ENCODE measurements at places on chromosomes 1 and 21.
A peak's percentile ranks its signal among the peaks of the same experiment; 100 is the strongest.

- peak; percentile 40 for DNase-seq
Measured at GRCh38 chr1:43853161-43853921, 80.3 kb upstream of the ARTN start.

GRCh38 chr1:205523891-205524793 is 19.7 kb downstream of the CDK18 start:
- DNase-seq, result peak; percentile 78

DNA sequence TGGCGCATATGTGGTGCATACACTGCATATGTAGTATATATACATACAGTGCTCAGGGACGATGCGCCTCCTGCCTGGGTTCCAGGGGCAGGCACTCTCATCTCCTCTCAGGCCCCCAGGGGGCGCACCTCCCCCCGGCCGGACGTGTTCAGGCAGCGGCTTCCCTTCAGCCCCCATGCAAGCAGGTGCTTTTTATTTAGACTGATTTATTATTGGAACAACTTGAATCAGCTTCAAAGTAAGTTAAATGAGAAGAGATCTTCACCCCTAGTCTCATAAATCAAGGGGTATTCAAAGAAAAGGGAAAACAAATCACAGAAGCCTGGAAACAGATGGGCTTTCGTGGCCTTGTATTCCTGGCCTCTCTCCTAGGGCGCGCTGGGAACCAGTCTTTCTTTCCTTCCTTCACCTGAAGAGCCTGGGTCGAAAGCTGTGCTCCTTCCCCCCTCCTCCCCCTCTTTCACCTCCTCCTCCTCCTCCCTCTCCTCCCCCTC is 64.6 kb downstream of the UBIAD1 start:
- DNase-seq, result peak; percentile 77

DNA sequence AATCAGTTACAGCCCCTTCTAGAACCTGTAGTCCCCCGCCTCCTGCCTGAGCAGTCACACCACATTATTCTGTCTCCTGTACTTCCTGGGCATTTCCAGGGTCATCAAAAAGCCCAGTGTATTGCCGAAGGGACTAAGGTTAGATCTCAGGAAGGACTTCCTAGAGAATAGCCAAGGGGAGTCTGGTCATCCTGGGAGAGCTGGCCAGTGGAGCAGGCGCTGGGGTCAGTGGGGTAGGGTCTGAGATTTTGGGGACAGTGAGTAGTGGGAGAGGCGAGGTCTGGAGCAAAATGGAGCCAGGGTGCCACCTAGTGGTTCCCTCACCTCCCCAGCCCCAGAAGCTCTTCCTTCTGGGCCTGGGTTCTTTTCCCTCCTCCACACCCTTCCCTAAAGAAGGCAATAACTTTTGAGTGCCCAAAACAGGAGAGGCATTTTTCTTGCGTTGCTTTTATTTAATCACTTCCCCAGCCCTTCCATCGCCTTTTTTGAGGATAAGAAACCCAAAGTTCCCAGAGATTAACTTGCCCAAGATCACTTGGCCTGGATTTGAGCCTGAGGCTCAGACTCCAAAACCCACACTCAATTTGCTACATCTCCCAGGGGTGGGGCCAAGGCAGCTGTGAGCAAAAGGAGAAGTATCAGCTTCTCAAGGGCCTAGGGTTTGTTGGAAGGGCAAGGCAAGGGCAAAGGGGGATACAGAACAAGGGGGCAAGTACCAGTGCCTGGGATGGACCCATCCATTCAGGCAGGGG is 7.3 kb upstream of the PMVK start:
- DNase-seq, result peak; percentile 66

DNA sequence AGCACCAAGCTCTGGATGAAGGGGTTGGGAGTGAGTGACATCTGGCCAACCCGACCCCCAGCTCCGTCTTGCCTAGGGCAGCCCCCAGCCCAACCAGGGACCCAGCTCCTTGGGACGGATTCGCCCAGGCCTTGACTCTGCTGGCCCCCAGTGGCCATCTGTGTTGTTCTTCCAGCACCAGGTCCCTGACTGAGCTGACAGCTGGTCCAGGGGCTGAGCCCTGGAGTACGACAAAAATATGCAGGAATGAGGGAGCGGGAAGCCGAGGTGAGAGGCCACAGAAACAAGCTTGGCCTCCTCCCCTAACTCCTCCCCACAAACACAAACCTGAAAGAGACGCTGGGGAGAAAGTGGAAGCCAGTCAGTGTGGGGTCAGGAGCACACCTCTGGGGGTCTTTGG is 55.0 kb upstream of the PAX7 start:
- peak; percentile 50 for DNase-seq

- no peak for DNase-seq
Measured at GRCh38 chr21:25496825-25497482, 110.3 kb downstream of the MRPL39 start.

DNA sequence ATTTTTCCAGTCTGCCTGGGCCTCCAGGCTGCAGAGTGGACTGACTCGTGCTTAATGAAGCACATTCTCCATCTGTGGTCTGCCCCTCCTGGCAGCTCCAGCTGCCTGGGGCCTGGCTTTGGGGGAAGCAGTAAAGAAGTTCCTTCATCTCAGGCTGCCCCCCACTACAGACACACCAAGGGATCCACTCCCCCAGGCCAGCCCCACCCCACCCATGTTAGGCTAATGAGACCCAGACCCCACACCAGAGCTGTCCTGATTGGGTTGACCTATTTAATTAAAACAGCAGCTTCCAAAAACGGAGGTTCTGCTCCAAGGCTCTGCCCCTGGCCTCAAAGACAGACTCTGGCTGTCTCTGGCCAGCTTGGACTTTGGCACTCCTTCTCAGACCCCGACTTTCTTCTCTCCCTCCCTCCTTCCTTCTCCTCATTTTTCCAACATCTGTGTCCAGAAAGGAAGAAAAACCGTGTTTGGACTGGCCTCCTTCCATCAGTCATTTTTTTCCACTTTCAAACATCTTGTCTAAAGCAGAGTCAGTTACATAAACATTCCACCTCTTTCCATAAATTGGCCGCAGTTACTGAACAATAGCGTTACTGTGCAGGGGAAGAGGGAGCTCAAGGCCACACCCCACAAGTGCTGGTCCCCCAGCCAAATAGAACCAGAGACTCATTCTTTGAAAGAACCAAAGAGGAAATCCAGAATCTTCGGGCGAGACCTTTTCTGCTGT is 29.7 kb downstream of the SERTAD4 start:
- DNase-seq, result no peak

- DNase-seq, result no peak
Measured at GRCh38 chr1:230160957-230161771, 94.1 kb downstream of the GALNT2 start.

DNA sequence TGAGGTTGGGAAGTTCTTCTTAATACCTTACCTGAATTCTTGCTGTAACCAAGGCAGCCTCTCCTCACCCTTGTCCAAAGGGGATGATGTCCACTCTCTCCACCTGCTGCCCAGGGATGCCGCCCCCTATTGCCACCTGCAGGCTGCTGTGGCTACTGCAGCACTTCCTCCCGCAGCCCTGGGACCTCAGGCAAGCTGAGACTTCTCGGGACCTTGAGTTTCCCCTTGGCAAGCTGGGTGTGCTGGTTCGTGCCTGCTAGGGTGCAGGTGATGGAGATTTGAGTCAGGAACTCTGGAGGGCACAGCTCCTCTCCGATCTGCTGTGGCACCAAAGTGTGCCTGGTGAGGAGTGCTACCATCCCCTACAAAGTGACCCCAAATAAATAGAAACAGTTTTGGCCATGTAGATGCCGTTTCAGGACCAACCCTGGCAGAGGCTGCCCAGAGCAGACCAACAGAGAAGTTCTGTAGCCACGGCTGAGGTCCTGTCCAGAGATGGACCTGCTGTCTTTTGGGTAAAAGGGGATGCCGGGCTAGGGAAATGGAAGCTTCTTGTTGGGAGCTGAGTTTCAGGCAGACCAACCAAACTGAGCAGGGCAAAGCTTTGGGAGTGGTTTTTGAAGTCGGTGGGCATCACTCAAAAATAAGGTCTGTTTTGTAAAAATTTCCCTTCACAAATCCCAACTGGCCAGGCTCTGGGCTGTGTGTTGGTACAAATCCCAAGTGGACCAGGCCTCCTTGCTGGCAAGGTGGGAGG is 31.7 kb downstream of the RUNX3 start:
- peak; percentile 79 for DNase-seq

DNA sequence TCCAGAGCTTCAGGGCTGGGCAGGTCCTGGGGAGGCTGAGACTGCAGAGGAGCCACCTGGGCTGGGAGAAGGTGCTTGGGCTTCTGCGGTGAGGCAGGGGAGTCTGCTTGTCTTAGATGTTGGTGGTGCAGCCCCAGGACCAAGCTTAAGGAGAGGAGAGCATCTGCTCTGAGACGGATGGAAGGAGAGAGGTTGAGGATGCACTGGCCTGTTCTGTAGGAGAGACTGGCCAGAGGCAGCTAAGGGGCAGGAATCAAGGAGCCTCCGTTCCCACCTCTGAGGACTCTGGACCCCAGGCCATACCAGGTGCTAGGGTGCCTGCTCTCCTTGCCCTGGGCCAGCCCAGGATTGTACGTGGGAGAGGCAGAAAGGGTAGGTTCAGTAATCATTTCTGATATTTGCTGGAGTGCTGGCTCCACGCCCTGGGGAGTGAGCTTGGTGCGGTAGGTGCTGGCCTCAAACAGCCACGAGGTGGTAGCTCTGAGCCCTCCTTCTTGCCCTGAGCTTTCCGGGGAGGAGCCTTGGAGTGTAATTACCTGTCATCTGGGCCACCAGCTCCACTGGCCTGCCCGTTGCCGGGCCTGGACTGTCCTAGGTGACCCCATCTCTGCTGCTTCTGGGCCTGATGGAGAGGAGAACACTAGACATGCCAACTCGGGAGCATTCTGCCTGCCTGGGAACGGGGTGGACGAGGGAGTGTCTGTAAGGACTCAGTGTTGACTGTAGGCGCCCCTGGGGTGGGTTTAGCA is 9.3 kb downstream of the MYBPH start:
- DNase-seq, result peak; percentile 59

DNA sequence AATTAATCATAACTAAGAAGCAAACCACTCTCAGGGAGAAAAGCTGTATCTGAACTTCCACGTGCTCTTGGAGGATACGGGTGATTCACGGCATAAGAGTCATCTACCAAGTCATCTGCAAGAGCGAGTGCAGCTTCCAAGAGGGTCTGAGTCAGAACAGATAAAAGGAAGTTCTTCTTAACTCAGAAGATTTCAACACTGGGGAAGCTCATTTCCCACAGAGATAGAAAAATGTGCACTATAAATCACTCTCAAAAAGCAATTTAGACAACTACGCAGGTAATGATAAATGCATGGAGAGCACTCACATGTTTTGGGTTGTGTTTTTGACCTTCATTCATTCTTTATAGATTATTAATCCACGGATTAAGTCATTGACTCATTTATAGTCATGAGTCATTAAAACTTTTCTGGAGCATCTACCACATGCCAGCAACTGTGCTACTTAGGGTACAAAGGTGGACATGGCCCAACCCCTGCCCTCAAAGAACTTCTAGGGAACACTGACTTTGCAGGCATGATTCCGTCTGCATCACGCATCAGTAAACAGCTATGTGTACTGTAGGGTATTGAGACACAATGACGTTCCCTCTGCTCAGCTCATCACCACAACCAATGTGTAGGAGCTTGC is 20.8 kb downstream of the KCNJ15 start:
- no peak for DNase-seq

DNA sequence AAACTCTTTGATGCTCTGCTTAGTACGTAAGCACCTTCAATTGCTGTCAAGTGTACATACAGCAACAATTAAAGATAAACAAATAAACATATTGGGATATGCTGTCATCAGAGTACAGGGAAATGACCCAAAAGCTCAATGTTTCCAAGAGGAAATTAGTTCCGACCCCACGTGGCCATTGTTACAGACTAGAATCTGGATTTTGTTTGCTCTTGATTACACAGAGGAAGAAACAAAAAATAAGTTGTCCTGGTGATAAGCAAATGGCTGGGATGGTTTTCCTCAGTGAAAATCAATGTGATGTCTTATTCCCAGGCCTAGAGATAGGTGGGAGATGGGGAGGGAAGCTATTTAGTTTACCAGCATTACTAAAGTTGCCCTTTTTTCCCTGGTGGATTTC is 113.0 kb upstream of the UBE2U start:
- DNase-seq, result no peak

DNA sequence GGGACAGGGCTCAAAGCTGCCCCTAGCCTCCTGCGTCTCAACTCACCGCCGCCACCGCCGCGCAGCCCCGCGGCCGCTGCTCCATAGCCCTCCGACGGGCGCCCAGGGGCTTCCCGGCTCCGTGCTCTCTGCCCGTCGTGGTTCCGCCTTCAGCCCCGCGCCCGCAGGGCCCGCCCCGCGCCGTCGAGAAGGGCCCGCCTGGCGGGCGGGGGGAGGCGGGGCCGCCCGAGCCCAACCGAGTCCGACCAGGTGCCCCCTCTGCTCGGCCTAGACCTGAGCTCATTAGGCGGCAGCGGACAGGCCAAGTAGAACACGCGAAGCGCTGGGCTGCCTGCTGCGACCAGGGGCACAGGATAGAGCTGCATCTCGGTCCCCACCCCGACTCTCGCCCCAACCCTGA is at the start of gene TNFRSF25:
Gene TNFRSF25 (minus strand): TSS at position 151 of the 400 bp plus-strand sequence. CDS start 66 bp downstream, at position 85.
- no peak for DNase-seq

GRCh38 chr1:166915941-166916340 is 39.9 kb upstream of the TADA1 start:
- DNase-seq, result no peak

DNA sequence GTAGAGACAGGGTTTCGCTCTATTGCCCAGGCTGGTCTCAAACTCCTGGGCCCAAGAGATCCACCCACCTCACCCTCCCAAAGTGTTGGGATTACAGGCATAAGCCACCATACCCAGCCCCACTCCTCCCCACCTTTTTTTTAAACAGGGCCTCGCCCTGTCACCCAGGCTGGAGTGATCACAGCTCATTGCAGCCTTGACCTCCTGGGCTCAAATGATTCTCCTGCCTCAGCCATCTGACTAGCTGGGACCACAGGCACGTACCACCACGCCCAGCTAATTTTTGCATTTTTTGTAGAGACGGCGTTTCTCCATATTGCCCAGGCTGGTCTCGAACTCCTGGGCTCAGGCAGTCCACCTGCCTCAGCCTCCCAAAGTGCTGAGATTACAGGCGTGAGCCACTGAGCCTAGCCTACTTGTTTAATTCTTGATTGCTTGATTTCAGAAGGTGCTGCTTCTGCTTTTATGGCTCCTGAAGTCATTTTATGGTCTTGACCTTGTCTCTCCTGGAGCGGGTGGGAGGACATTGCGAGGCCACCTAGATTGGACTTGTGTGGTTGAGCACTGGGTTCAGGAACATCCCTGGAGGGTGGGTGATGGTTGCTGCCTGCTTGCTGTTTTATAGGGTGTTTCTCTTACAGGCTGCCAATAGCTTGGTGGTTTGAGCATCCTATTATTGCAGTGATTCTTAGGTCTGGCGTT is 81.9 kb downstream of the GALNT2 start:
- no peak for DNase-seq

GRCh38 chr1:93516164-93516563 is 68.2 kb downstream of the FNBP1L start:
- no peak for DNase-seq

- DNase-seq, result peak; percentile 69
Measured at GRCh38 chr1:30754684-30755171, 2.8 kb downstream of the LAPTM5 start.

- DNase-seq, result no peak
Measured at GRCh38 chr1:39085174-39085573, 59.0 kb downstream of the NDUFS5 start.

Data from GM10248 (cell line).